Stimulated activated naive CD4-positive, alpha-beta T cell treated with Interleukin-2 at 50 U/mL for 16 hours (primary cell): ENCODE measurements at places on chromosomes 11 and 22.

- DNase-seq, result no peak
Measured at GRCh38 chr11:130600139-130600538, 151.7 kb downstream of the ADAMTS15 start.

GRCh38 chr22:35498026-35498800 lies 42.4 kb upstream of the RASD2 start:
- DNase-seq, result no peak

- DNase-seq, result no peak
Measured at GRCh38 chr22:49889071-49889470, 29.2 kb downstream of the ALG12 start.

GRCh38 chr22:20578707-20579106 lies 71.3 kb downstream of the MED15 start:
- DNase-seq, result no peak

- no peak for DNase-seq
Measured at GRCh38 chr22:26122920-26123468, 46.3 kb upstream of the SEZ6L start.

GRCh38 chr11:126743628-126744027 lies 256.9 kb downstream of the KIRREL3 start:
- DNase-seq, result no peak

DNA sequence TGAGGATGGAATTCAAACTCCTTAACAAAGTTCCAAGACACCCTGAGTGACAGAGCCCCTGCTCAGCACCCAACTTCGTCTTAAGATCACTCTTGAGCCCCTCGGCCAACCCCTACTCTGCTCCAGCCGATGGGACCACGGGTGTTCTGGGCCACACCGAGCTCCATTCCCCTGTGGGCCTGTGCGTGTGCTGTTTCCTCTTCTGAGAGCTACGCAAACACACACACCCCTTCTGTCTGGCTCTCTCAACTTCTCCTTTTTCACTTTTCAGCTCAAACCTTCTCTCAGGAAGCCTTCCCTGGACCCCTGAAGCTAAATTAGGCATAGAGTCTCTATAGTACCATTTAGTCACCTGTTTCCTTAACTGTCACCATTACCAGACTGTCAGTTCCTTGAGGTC lies 37.5 kb upstream of the NNMT start:
- no peak for DNase-seq

GRCh38 chr11:133733631-133734030 lies 111.7 kb downstream of the SPATA19 start:
- DNase-seq, result no peak

DNA sequence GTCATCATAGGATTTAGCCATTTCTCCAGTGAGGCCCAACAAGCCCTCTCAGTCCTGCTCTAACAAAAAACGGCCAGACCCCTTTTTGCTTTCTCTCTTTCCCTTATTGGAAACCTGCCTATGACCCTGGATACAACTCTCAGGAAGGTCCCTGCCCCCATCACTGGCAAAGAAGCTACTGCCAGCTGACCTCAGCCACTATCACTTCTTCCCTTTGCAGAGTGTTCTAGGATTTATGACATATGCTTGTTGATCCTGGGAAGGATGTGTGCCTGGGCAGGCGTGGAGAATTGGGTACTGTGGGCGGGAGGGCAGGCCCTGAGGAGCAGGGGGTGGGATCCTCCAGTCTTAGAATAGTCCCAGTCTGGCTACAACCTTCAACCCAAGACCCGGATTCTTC lies 7.5 kb downstream of the PGAP2 start:
- no peak for DNase-seq

DNA sequence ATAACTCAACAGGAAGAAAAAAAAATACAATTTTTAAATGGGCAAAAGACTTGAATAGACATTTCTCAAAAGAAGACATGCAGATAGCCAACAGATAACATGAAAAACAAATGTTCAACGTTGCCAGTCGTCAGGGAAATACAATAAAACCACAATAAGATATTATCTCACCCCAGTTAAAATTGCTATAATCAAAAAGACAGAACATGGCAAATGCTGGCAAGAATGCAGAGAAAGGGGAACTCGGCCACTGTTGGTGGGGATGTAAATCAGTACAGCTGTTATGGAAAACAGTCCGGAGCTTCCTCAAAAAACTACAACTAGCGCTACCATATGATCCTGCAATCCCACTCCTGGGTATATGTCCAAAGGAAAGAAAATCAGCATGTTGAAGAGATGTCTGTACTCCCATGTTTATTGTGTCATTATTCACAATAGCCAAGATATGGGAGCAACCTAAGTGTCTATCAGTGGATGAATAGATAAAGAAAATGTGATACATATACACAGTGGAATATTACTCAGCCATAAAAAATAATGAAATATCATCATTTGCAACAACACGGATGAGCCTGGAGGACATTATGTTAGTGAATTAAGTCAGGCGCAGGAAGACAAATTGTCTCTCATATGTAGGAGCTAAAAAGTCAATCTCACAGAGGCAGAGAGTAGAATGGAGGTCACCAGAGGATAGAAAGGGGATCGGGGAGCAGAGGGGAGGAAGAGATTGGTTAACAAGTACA lies 12.2 kb upstream of the CYTH4 start:
- DNase-seq, result no peak

GRCh38 chr22:37631448-37632173 lies 7.9 kb upstream of the SH3BP1 start:
- DNase-seq, result no peak

DNA sequence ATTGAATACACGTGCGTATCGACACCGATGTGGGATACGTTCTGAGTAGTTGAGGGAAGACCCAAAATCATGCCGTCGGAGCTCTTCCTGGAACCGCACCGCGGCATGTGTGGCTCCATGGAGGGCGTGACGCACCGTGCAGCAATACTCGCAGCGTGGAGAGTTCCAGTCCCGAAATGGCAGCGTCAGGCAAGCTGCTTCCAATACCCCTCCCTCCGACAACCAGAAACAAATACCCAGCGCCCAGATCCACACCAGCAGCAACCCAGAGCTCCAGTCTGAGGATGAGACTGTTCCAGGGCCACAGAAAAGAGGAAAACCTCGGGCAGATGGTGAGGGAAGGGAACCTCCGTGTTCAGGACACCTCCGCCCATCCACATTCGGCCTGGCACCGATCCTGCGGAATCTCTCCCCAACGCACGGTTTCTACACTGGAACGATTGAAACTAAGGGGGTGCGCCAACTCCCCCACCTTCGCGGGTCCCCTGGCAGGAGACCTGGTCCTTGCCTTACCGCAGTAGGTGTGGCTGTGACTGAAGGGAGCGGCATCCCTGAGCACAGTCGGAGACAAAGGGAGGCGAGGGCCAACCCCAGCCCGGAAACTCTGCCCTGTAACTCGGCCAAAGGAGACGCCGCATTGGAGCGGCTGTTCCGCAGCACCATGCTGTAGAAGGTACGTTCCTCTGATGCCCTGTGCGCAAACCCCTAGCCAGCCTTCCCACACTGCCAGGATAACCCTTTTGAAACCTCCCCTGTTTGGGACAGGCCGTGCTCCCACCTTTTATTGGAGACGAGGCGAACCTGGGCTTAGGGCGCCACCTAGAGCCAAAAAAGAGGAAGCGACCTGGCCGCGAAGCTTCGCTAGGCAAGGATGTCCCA lies 28.2 kb downstream of the DBX1 start:
- peak; percentile 7 for DNase-seq

- no peak for DNase-seq
Measured at GRCh38 chr11:33747979-33748378, 11.8 kb upstream of the CD59 start.

- no peak for DNase-seq
Measured at GRCh38 chr11:120792306-120792705, 231.6 kb upstream of the TBCEL start.

GRCh38 chr11:9609002-9609759 lies 35.7 kb downstream of the WEE1 start:
- DNase-seq, result no peak

GRCh38 chr22:50056214-50056972 lies 1.7 kb downstream of the TTLL8 start:
- no peak for DNase-seq
